ENCODE measurements at places on chromosomes 13 and 19.

GRCh38 chr19:40365010-40365409 lies 16.5 kb downstream of the PLD3 start:
- no peak for DNase-seq

DNA sequence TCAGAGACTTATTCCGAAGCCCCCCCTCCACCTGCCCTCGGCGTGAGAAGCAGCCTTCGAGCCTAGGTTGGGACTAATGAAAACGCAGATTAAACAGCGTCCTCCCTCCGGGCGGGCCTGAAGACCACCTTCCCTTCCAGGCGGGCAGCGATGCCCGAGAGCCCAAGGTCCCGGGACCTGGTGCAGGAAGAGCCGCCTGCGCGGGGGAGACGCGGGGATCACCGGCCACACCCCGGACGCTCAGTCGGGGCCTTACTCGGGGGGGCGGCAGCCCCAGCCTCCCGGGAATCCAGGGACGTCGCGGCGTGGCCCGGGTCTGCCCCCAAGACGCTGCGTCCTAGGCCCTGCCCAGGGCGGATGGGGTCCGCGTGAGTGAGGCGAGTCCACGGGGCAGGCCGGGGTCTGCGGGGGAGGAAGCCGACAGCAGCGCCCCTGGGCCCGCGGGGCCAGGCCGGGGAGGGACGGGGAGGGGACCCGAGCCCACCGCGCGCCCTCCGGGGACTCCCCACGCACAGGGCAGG lies 33.3 kb upstream of the SPACA7 start:
- DNase-seq: no peak

DNA sequence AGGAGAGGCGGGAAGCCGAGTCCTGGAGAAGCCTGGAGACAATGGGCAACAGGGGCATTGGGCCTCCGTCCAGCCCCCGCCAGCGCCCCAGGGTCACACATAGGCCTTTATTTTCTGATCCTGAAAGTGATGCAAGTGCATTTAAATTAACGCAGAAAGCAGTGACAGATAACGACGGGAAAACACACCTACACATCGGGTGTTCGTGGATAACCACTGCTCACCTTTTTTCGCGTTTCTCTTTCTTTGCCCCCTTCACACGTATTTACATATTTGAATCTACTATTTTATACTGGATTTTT lies 30.4 kb upstream of the GRTP1 start:
- no peak for DNase-seq

DNA sequence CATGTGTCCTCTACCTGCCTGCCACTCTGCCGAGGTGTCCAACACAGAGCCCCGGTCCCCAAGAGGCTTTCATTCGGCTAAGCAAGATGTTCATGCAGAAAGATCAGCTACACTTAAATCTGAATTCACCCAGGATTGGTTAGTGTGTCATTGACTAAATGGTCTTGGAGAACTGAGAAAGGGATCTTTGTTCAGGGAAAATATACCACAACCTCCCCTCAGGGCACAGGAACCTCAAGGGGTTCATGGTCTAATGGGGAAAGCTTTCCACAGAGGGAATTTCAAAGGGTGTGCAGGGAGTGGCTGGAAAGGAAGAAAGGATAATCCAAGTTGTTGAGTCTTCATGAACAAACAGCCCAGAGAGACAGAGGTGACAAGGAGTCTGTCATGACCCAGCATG lies 14.4 kb upstream of the POP4 start:
- DNase-seq: no peak

- peak; percentile 79 for DNase-seq
These were observed 327.8 kb downstream of the SUCLA2 start for GRCh38 chr13:47673009-47673850.

- no peak for DNase-seq
These were observed 46.9 kb upstream of the UQCRFS1 start for GRCh38 chr19:29259867-29260281.

GRCh38 chr19:48398102-48398374 lies 4.6 kb downstream of the GRIN2D start:
- no peak for DNase-seq

DNA sequence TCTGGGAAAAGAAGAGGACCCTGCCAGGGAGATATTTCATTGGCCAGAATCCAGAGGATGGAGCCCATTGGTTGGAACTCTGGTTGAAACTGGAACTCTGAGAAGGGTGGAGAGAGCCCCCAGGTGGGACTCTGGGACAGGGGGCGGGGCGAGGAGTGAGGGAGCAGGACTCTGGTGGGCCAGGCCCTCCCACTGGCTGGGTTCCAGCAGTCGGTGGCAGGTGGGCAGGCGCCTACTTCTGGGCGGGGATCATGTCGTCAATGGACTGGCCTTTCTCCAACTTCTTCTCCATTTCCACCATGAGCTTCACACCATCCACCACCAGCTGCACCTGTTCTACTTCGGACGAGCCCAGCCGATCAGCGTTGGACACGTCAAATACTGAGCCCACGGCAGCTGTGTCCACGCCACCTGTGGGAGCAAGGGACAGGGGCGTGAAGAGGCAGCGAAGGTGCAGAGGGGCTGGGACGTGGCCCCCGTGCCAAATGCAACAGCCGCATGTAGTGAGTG lies 16.1 kb downstream of the CKM start:
- no peak for DNase-seq

- no peak for DNase-seq
These were observed 13.0 kb downstream of the ERICH4 start for GRCh38 chr19:41455936-41456335.

DNA sequence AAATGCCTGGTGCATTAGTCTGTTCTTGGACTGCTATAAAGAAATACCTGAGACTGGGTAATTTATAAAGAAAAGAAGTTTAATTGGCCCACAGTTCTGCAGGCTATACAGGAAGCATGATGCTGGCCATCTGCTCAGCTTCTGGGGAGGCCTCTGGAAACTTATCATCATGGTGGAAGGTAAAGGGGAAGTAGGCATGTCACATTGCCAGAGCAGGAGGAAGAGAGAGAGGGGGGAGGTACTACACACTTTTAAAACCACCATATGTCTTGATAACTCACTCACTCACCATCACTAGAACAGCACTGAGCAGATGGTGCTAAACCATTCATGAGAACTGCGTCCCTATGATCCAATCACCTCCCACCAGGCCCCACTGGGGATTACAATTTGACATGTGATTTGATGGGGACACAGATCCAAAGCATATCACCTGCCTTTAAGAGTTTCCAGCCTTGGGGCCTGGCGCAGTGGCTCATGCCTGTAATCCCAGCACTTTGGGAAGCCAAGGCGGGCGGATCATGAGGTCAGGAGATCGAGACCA lies 219.0 kb downstream of the KATNAL1 start:
- DNase-seq: no peak

- peak; percentile 67 for DNase-seq
These were observed 717 bp upstream of the NALCN start for GRCh38 chr13:101417043-101417406.

- no peak for DNase-seq
These were observed 419.3 kb upstream of the NBEA start for GRCh38 chr13:34522808-34523207.

- no peak for DNase-seq
These were observed 42.9 kb downstream of the C13orf46 start for GRCh38 chr13:113930671-113931637.

Data from iris pigment epithelial cell (primary cell).